Right renal pelvis (tissue), 4 donors: ENCODE measurements at places on chromosomes 6 and 20.
A peak's percentile ranks its signal among the peaks of the same experiment; 100 is the strongest.

DNA sequence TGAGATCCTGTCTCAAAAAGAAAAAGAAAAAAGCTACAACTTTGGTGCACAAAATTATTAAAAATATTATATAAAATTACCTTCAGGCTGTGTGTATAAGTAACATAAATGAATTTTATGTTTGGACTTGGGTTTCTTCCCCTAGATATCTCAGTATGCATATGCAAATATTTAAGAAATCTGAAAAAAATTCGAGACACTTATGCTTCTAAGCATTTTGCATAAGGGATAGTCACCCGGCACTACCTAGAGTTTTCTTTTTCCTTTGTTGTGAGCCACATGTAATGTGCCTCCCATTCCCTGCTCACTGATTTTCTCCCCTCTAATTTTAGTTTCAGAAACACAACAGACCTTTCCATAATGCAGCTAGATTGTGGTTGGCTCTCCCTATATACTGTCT, 79.4 kb downstream of the NCOA3 start:
- no peak for DNase-seq

GRCh38 chr6:151294561-151295101, 54.9 kb downstream of the AKAP12 start:
- no peak for DNase-seq

DNA sequence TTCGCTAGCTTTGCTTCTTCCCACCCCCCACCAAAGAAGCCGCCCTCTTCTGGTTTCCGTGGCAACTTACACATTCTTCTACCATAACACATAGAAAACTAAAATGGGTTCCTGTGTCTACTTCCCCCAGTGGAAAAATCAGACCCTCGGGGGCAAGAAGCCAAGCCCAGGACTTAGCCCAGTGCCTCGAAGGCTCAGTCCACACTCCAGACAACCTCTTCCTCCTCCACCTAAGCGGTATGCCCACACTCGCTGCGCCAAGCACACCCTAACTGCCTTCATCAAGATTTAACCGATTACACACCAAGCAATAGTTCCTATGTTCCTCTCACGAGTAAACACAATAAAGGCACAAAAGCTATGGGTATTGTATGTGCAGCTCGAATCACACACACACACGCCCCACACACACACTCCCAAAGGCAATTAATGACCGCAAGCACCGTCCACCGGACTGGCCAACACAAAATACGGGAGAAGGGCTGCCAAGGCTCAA, 537 bp downstream of the PPIL4 start:
- DNase-seq = peak; percentile 51

- no peak for DNase-seq
These were observed 276.3 kb downstream of the CD83 start for GRCh38 chr6:14393910-14394309.

- no peak for DNase-seq
These were observed 580.4 kb downstream of the EYS start for GRCh38 chr6:65126667-65127066.

GRCh38 chr6:133631421-133631820, 257.5 kb upstream of the TCF21 start:
- no peak for DNase-seq

DNA sequence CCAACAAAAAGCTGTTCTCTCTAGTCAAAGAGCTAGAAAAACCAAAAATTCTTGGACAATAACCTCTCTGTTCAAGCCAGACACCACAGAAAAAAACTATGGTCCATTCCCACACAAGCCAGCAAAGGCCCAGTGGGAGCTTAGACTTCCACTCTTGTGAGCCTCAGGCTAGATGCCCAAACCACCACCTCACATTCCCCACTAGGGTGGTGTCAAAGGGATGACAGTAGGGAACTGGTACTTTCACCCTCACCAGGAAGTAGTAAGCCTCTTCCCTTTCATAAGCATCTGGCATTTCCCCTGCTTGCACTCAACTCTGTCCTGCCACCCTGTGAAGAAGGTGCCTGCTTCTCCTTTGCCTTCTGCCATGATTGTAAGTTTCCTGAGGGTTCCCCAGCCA, 58.4 kb upstream of the RNF217 start:
- DNase-seq = no peak

- DNase-seq = no peak
These were observed 100.1 kb downstream of the TNFRSF21 start for GRCh38 chr6:47209632-47210031.

- DNase-seq = peak; percentile 29
These were observed 55.0 kb upstream of the FOXC1 start for GRCh38 chr6:1554476-1555310.

DNA sequence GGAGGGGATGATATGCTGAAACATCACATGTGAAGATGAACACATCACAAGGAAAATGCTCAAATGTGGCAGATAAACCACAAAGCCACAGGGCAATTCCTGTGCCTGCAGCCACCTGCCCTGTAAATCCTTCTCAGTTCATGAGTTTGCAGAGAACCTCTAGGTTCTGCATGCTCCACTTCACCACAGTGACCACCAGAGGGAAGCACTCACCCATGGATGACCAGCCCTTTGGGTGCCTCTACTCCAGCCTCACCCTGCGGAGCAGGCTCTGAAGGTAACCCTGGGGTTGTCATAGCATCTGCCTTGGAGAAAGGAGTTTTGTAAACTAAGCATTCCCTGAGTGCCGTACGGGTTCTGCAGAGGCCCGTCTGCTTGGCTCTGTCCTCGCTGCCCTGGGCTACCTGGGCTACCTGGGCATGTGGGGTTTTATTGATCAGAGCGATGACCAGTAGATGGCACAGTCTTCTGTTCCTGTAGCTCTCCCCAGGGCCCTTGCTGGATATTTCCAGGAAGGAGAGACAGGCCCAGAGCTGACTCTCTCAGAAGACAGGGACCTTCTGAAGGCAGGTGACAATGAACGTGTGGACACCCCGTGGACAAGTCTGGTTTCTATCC, 31.7 kb upstream of the CST1 start:
- no peak for DNase-seq

GRCh38 chr6:32216285-32216684, 7.6 kb downstream of the NOTCH4 start:
- DNase-seq = no peak

- DNase-seq = no peak
These were observed 113.7 kb upstream of the DTNBP1 start for GRCh38 chr6:15776458-15776980.

DNA sequence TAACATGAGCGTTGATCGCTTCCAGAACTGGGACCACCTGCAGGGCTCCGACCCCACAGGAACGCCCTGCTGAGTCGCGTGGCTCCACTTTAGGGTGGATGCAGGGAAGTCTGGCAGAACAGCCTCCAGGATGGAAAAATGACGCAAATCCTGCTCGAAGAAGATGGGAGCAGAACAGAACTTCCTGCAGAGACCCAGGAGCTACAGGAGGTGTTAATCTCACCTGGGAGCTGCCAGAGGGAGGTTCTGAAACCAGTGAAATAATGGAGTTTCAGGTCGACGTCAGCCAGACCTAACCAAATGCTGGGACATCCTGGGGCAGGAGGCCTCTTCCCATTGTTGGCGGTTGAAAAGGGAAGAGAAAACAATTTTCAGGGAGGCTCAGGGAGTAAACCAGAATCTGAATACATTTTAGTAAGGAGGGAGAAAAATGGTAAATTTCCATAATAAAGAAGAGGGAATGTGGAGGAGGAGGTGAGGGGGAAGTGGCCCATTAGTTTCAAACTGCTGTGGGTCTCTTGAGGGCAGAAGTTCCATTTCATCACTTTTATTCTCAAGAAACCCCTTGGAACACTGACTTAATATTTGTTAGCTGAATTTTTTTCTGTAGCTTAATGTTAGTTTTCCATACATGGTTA, 558.4 kb upstream of the CDH4 start:
- no peak for DNase-seq

GRCh38 chr6:30158475-30159040, 2.5 kb downstream of the TRIM10 start:
- no peak for DNase-seq

DNA sequence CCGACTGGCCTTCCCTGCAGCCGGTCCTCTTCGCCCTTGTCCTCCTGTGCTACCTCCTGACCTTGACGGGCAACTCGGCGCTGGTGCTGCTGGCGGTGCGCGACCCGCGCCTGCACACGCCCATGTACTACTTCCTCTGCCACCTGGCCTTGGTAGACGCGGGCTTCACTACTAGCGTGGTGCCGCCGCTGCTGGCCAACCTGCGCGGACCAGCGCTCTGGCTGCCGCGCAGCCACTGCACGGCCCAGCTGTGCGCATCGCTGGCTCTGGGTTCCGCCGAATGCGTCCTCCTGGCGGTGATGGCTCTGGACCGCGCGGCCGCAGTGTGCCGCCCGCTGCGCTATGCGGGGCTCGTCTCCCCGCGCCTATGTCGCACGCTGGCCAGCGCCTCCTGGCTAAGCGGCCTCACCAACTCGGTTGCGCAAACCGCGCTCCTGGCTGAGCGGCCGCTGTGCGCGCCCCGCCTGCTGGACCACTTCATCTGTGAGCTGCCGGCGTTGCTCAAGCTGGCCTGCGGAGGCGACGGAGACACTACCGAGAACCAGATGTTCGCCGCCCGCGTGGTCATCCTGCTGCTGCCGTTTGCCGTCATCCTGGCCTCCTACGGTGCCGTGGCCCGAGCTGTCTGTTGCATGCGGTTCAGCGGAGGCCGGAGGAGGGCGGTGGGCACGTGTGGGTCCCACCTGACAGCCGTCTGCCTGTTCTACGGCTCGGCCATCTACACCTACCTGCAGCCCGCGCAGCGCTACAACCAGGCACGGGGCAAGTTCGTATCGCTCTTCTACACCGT, 6.1 kb downstream of the UBD start:
- DNase-seq = peak; percentile 35

DNA sequence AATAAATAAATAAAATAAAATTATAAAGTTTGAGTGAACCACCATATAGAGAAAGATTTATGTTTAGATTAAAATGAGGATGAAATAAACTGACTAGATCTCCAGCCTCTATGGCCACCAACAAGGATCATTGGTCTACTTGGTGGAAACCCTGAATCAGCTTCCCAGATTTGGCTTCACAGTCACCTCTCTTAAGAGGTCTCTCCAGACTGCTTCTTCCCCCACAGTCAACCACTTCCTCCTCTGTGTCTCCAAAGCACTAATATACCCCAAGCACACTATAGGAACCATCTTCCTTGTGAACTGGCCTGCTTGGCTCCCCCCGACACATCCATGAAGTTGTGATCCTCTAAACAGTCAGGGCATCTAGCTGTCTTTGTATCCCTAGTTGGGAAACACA, 529.6 kb upstream of the RNF217 start:
- DNase-seq = no peak

- DNase-seq = no peak
These were observed 40.7 kb downstream of the KCNK5 start for GRCh38 chr6:39188571-39188970.

DNA sequence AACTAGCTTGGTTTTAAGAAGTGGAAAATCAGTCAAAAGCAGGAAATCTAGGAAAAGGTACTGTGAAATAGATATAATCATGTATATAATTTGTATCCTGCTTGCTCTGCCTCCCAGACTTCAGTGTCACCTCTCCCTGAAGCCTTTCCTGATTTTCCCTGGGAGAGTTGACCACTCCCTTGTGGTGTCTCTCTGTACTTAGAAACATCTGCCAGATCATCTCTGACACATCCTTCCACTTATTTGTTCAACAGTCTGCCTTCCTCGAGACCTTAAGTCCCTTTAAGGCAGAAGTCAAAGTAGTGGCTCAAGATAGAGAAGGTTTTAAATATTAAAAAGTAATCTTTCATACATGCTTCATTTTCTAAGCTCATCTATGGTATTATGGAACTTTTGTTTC, 236.5 kb downstream of the CDKAL1 start:
- no peak for DNase-seq

- no peak for DNase-seq
These were observed 13.9 kb downstream of the FOXO3 start for GRCh38 chr6:108574457-108575141.

- no peak for DNase-seq
These were observed 63.4 kb upstream of the AFDN start for GRCh38 chr6:167763056-167763944.

- no peak for DNase-seq
These were observed 114.1 kb downstream of the IYD start for GRCh38 chr6:150482883-150483409.

DNA sequence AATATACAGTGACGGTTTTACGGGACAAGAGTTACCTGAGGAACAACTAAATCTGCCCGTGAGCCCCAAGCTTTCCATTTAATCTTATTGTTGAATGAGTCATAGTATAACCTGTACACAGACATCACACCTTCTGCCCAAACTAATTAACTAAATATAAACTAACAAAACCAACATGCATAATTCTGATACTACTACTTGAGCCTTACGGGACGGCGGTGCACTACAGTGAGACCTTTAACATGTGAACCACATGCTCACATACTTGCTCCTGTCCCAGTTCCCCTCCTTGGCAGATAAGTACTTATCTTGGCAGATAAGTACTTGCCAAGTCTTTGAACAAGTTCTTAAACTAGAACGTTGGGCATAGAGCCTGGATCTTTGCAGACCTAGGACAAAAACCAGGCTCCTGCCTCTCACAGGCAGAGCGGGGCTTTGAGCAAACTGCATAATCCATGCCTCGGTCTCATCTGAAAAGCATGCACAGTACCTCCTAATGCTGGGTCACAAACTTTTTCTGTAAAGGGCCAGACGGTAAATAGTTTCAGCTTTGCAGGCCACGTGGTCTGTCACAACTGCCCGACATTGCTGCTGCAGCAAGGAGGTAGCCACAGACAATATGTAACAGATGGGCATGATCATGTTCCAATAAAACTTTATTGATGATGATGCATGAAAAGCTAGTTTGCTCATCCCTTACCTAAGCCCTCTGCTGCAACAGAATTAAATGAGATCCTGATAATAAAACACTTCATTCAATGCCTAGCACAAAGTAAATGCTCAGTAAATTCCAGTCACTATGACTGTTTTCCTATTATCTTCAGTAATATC, 23.0 kb downstream of the ZNF217 start:
- no peak for DNase-seq

- no peak for DNase-seq
These were observed 30.7 kb downstream of the FGD2 start for GRCh38 chr6:37036146-37036545.

GRCh38 chr20:13913131-13913530, 77.3 kb downstream of the SEL1L2 start:
- no peak for DNase-seq

GRCh38 chr20:63858393-63859165, 2.7 kb upstream of the ABHD16B start:
- peak; percentile 76 for DNase-seq

- DNase-seq = no peak
These were observed 121.4 kb upstream of the NRSN1 start for GRCh38 chr6:24004659-24005058.

- no peak for DNase-seq
These were observed 131.0 kb upstream of the ESR1 start for GRCh38 chr6:151676460-151676945.

DNA sequence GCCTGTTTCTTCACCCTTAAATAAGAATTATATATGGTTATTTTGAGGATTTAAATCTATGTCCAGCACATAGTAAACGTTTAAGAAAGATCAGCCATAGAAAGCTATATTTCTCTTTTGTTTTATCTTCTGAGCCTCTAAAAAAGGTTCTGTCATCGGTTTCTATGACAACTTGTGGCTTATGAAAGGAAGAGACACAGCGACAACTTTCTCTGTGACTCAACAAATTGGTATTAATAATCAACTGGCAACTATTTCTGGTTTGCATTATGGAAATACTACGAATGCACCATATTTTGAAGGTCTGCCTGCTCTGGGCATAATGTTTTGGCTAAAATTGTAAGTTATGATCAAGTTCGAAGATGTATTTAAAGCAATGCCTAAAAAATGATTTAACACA, 751.0 kb downstream of the CD109 start:
- DNase-seq = no peak

GRCh38 chr6:153231048-153231646, 100.1 kb upstream of the RGS17 start:
- DNase-seq = peak; percentile 23

GRCh38 chr6:139112146-139112545, 22.7 kb upstream of the HECA start:
- no peak for DNase-seq
